ENCODE measurements at places on chromosomes 16 and 17.
A peak's percentile ranks its signal among the peaks of the same experiment; 100 is the strongest.

GRCh38 chr17:8125154-8125946, 1.4 kb upstream of the HES7 start:
- DNase-seq, result peak; percentile 80

GRCh38 chr16:81445966-81446906, 1.6 kb downstream of the CMIP start:
- peak; percentile 37 for DNase-seq

GRCh38 chr16:30527635-30528178, 1.3 kb upstream of the ZNF768 start:
- DNase-seq, result peak; percentile 71

- no peak for DNase-seq
These were observed 6.7 kb downstream of the GPR142 start for GRCh38 chr17:74373838-74374606.

DNA sequence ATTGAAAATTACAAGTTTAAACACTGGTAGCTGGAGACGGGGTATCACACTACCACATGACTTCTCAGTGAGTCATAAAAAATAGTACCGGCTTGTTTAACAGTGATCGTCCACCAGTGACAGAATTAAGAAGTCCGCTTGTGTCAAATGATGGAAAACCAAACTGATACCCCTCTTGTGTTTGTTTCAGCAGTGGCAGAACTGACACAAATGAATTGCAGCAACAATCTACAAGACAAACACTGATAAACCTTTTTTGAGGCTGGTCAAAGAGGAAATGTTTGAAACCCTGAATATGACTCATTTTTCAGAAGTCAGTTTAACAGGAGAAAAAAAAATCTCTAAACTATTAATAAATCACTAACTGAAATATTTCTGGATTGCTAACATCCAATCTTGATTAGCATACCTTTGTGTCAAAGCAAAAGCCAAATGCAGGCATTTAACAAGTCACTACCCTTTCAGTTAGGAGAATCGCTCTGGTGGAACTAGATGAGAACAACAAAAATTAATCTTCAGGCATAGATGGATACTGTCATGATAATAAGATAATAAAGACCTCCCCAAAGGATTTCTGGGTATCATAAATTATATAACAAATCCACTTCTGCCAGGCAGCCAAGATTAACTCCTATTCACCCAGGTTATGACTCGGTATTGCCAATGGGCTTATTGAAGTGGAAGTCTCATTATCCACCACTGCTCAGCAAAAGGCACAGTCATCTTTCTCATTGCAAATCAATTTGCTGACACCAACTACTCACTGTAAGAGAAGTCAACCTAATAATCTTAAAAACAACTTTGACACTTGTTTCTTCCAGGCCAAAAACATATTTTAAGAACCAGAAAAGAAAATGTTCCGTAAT, 20.8 kb downstream of the DCUN1D3 start:
- peak; percentile 40 for DNase-seq

- no peak for DNase-seq
These were observed 12.1 kb downstream of the CCDC42 start for GRCh38 chr17:8732406-8733085.

DNA sequence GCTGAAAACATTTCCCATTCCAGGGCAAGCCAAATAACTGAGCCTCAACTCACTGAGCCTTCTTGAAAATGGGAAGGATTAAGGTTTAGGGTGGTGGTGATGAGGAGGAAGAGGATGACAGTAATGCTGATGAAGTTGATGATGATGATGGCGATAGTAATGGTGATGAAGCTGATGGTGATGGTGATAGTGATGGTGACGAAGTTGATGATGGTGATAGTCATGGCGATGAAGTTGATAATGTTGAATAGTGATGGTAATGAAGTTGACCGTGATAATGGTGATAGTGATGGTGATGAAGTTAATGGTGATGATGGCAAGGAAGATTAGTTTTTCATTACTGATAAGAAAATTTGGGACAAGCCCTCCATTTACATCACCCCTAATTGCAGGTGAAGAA, 285.8 kb upstream of the DYNLRB2 start:
- DNase-seq, result no peak
